PC-3 (cell line): ENCODE measurements at places on chromosomes 16 and 17. TPM values are rescaled to one million over a fixed set of nuclear protein-coding genes. Genes with fewer than 3 reads are reported as not detected.

The GJD3 gene
- not detected in 2 replicates for total RNA-seq

The CCL4 gene
- total RNA-seq, result not detected in 2 replicates

The SBK1 gene
- 0.95 and 1.5 TPM in 2 replicates for total RNA-seq

The OR3A3 gene
- total RNA-seq, result not detected in 2 replicates

The PMFBP1 gene
- 1.2 and 2.0 TPM in 2 replicates for total RNA-seq

The C1QL1 gene
- total RNA-seq, result 2.8 and 4.1 TPM in 2 replicates

The CLEC10A gene
- total RNA-seq, result not detected in 2 replicates

The METTL23 gene
- 48.1 and 58.7 TPM in 2 replicates for total RNA-seq

The ARHGDIG gene
- 0.35 TPM in 1 of 2 replicates, not detected in the other for total RNA-seq

The HBA1 gene
- total RNA-seq, result not detected in 2 replicates

The EPX gene
- total RNA-seq, result not detected in 2 replicates

The PRSS33 gene
- total RNA-seq, result 0.11 TPM in 1 of 2 replicates, not detected in the other

The PABPN1L gene
- not detected in 2 replicates for total RNA-seq

The EPOP gene
- total RNA-seq, result 12.6 and 17.7 TPM in 2 replicates

The ADORA2B gene
- total RNA-seq, result 118 and 130 TPM in 2 replicates

The ANKRD40CL gene
- total RNA-seq, result not detected in 2 replicates

The TNFRSF17 gene
- total RNA-seq, result not detected in 2 replicates

The SHISA9 gene
- total RNA-seq, result 0.06 TPM in 1 of 2 replicates, not detected in the other
